Tracheal epithelial cell (primary cell): ENCODE measurements at places on chromosomes 6 and 20. TPM values are rescaled to one million over a fixed set of nuclear protein-coding genes. Genes with fewer than 3 reads are reported as not detected.

SAMD3 gene
- not detected in 2 replicates for total RNA-seq

FGD2 gene
- under 0.01 and 0.48 TPM in 2 replicates for total RNA-seq

ENPP1 gene
- total RNA-seq: under 0.01 and 0.72 TPM in 2 replicates

VSTM2L gene
- total RNA-seq: 5.8 and 43.3 TPM in 2 replicates

DEFB124 gene
- not detected in 2 replicates for total RNA-seq
